Type B pancreatic cell (in vitro differentiated cells): ENCODE measurements at places on chromosomes 5 and 9.

DNA sequence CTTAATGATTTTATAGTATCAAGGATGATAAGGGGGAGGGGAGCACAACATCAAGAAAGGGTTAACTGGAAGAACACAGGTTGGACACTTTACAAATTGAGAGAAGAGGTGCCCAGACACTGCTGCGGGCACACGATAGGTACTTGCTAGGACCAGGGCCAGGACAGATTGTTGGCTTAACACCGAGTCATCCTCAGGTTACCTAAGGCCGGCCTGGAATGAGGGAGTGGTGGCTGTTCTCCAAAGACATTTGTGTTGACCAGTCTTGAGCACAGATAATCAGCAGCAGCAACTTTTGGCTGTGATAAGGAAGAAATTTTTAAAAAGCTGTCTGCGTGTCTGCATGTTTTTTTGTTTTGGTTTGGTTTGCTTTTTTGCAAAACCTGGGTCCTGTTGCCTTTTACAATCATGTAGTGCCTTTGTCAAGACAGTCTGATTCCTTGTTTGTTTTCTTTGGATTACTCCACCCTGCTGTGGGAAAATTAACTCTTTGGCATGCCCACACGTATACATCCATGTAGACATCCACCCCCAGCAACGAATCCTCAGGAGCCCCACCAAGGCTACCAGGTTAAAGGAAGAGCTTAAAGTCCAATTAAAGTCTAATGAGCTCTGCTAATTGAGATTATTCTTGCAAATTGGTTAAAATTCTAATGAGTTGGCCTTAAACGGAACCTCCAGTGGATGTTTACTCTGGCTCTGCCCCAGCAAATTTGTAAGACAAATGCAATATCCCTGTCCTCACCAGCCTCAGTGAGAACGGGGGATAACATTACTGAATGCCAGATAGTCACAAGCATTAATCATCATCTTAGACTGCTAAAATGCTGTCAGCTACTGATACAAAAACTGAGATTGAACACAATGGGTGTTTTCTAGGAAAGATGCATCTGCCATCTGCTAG is 382.3 kb downstream of the ACTL7B start:
- H3K27me3 ChIP-seq: peaks cover 7% of the 10 kb centered on the region
- H3K36me3 ChIP-seq: no peaks in the 10 kb centered on the region
- no peak for DNase-seq

- H3K4me3 ChIP-seq: no peak overlapping the region
- DNase-seq: no peak
- no peak overlapping the region for H3K27ac ChIP-seq
- H3K27me3 ChIP-seq: peaks cover 3% of the 10 kb centered on the region
These were observed 510.4 kb downstream of the PSAT1 start for GRCh38 chr9:78807286-78807685.

DNA sequence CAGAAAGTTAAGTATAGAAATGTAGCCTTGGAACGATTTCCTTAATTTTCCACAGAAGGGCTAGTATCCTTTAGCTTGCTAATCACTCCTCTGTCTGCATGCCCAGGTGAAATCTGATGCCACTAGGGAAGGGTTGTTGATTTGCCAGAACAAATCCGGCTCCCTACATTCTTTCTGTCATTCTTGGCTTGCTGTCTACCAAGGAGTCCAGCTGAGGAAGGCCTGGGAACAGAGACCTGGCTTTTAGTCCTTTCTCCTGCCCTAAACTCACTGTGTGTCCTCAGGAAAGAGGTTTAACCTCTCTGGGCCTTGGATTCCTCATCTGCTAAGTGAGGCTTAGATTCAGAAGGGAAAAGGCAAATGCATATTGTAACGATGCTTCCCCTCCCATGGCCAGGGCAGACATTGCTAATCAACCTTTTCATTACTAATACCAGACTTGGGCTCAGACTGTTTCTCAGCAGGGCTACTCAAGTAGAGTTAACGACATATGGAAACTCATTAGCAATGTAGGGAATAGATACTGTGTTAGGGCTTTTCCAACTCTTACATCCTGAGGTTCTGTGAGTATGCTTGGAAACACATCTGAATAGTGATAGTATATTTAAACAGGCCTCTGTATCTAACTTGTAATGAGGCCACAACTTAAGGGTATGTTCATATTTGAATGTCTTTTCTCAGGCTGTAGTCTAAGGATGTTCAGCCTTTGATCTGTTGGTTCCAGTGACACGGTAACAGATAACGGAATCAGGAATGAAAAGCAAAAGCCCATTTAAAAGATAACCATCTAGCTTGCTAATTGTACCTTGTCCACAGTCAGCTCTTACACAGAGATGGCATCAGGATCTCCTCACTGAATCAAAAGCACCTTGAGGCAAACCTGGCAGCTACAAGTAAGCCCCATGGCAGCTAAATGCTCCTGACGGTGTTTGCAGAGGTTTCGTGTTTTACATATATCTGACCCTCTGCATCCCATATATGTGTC is 4.1 kb downstream of the GALNT10 start:
- no peak for DNase-seq
- H3K27ac ChIP-seq: no peak overlapping the region
- H3K4me1 ChIP-seq: peaks cover 55% of the 10 kb centered on the region
- peaks cover 3% of the 10 kb centered on the region for H3K36me3 ChIP-seq

DNA sequence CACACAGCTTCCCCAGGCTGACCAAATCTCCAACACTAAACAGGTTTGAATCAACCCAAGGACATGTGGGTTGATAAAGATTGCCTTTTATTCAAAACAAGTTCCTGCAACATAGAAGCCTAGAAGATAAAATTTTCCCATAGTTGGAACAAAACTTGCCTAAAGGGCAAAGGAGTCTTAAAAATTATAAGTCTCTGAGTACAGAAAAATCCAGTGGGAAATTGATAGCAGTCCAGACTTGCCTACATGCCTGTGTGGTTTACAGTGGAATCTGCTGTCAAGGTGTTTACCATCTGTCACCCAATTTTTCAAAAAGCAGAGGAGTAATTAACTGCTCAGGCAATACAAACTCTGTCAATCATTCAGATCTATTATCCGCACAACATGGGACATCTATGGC is 168.2 kb downstream of the PPP2R2B start:
- H3K4me3 ChIP-seq: no peak overlapping the region
- peaks cover 6% of the 10 kb centered on the region for H3K36me3 ChIP-seq
- peaks cover 6% of the 10 kb centered on the region for H3K27me3 ChIP-seq
- H3K27ac ChIP-seq: no peak overlapping the region
- H3K4me1 ChIP-seq: peaks cover 5% of the 10 kb centered on the region
- DNase-seq: no peak
